ENCODE measurements at places on chromosomes 2 and 18.

DNA sequence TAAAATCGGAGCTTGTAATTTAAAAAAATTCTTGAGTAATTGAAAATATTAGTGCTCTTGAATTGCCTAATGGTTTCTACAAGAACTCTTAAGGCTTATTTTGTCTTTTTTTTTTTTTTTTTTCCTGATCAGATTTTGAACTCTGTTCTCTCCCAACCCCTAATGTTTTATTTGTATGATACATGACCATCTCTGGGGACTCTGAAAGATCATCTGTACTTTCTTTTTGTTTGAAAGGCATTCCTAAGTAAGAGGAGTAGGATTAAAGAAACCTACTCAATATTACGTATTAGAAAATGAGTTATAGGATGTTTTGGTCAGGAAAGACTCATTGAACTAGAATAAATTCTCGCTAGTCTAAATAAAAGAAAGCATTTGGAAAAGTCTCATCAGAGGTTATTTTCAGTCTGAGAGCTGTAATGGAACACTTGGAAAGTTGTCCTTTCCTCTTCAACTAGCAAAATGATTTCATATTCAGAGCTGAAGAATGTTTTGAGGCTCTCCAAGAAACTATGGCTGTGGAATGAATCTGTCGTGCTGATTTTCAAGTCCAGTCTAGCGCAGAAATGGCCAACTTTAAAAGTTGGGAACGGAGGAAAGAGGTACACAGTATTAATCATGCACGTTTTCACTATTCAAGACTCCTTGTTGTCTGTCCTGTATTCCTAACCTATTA, 182.7 kb downstream of the PRPF40A start:
- DNase-seq: no peak

DNA sequence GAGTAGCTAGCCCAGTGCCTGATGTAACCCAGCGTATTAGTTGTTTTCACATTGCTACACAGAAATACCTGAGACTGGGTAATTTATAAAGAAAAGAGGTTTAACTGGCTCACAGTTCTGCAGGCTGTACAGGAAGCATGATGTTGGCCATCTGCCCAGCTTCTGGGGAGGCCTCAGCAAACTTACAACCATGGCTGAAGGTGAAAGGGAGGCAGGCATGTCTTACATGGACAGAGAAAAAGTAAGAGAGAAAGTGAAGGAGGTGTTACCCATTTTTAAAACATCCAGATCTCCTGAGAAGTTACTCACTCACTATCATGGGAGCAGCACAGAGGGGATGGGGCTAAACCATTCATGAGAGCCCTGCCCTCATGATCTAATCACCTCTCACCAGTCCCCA, 6.1 kb upstream of the CYRIA start:
- DNase-seq: no peak

DNA sequence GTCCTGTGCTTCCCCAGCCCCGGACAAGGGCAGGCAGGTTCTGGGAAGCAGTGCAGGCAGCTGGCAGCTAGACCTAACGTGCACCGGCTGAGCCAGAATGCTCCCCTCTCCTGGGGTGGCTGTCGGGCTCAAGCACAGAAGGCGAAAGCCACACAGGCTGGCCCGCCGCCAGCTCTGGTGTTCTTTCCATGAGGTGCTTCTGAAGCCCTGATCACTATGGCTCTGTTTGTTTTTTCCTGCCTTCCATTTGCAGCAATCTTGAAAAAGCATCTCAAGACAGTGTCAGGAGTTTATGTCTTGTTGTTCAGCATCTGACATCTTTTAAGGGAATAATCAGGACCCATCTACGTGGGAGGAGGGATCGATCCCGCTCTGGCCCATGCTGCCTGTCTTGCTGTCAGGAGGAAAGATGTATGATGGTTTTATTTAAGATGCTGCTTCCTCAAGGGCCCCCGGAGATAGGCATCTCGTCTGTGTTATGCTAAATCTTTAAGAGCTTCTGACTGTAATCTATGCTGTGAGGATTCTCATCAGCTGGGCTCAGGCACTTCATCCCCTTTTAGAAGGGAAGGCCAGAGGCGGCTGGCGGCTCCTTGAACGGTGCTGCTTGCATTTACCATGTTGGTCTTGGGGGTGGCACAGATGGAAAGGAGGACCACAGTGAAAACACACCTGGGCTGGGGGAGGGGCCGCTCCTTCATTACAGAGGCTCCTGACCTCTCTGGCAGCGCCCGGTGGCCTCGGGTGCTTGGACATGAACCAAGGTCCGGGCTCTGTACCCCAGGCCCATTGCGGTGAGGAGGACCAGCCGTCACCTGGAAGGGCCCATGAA, 118.5 kb upstream of the HDAC4 start:
- no peak for DNase-seq

GRCh38 chr2:36885605-36886004, 80.7 kb downstream of the STRN start:
- no peak for DNase-seq

Data from left colon (tissue), 2 donors.